ENCODE measurements at places on chromosomes 12 and 14.

DNA sequence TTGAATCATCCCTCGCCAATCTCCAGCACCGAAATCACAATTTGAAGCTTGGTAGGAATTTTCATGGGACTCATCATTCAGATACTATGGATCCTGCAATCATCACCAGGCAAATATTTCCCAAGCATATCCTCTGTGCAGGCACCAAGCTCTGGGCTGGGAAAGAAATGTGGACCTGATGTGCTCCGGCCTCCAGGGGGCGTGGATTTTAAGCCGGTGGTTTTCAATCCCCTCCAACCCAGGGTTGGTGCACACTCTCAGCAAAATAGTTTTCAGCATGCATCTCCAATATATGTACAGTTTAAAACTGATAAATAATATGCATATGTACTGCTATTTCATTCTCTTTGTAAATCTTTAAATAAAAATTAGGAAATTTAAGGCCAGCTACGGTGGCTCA, 98.9 kb downstream of the RBM19 start:
- no peak for DNase-seq

DNA sequence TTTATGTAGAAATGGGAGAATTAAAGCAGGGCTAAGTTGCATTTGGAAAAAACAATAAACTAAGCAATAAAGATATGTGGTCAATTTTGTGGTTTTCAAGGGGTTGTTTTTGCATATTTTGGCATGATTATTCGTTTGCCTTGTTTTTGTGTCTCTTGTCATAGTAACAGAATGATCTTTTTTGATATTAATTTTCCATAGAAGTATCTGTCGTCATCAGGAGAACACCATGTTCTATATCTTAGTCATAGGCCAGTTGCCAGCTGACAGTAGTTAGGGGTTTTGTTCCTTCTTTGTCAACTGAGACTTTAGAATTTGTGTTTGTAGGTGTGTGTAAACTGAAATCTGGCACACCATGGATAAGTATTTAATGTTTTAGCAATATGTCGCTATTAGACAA, 1354.8 kb downstream of the LRFN5 start:
- DNase-seq: no peak

DNA sequence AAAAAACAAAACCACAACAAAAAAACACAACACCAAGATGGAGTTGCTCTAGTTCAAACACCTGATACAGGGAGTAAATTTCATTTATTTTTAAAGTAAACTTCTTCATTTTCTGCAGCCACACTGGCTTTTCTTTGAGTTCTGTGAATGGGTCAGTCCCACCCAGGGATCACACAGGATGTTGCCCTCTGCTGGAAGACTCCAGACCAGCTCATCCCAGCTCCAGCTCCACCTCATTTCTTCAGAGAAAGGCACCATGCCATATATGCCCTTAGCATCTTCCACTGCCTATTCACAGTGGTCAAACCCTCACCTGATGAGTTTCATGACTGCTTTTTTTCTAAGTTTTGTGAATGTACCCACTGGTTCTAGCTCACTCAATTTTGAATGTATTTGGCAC, 8.0 kb downstream of the GLIPR1 start:
- DNase-seq: no peak

DNA sequence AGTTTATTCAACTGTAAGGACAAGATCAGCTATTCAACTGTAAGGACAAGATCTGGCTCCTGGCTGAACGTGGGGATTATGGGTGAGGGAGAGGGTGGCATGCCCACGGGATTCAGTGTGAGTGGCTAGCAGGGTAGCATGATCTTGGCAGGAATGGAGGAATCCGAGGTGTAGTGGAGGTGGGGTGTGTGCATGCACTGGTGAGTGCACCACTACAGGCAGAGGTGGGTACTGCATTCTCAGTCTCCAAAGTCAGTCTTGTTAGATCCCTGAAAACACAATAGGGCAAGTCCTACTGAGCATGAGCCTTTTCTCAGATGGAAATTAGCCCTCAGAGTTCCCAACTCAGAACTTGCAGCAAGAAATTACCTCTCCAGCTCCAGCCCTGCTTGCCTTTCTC, 32.2 kb upstream of the DCD start:
- DNase-seq: no peak

DNA sequence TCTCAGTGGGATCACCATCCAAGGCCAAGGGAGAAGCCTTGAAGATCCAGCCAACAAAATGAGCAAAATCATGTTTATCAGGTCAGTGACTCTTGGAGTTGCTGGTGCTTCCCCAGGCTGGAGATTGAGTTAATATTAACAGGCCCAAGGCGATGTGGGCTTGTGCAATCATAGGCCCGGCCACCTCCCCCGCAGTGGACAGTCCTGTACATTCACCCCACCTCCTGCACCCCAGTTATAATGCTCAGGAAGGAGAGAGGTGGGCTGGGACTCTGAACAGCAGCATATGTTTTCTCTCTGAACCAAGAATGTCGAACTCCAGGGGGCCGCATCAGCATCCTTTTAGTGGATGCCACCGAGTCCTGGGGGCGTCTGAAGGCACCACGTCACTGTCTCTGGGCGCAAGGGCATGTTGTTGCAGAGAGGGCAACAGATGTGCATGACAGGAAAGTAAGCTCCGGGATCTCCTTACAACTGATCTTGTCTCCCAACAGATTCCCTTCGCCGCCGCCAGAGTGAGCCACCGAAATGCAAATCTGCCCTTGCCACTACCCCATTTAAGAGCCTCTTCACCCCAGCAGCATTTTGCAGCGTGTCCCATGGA, 32.2 kb upstream of the SERPINA6 start:
- DNase-seq: no peak

DNA sequence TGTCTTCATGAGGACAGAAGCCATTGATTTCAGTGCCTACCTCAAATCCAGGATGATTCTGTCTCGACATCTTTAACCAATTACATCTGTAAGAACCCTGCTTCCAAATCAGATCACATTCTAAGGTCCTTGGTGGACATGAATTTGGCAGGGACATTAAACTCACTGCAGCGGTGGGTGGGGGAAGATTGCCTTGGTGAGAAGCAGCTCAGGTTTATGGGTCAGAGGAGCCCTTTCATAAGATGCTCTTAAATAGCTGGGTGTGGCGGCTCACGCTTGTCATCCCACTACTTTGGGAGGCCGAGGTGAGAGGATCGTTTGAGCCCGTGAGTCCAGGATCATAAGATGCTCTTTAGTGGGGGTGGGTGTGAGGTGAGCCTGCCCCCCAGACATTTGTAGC, 42.9 kb downstream of the ELK3 start:
- DNase-seq: no peak

- no peak for DNase-seq
These were observed 20.6 kb downstream of the JAG2 start for GRCh38 chr14:105147671-105148603.

DNA sequence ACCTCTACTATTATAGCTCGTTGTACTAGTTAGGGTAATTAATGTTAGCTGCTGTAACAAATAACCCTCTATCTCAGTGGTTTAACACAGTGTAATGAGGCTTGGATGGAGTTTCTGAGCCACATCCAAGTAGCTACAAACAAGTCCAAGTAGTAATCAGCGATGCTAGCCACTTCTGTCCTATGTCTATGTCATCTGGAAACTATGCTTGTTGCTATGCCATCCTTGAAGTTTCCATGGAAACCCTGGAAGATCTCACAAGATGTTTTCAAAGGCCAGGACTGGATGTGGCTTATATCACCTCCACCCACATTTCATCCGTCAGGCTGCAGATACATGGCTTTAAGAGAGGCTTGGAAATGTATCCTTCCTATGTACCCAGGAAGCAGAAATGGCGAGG, 422.1 kb downstream of the AACS start:
- DNase-seq: no peak

GRCh38 chr14:29756019-29756385, 171.6 kb downstream of the PRKD1 start:
- no peak for DNase-seq

DNA sequence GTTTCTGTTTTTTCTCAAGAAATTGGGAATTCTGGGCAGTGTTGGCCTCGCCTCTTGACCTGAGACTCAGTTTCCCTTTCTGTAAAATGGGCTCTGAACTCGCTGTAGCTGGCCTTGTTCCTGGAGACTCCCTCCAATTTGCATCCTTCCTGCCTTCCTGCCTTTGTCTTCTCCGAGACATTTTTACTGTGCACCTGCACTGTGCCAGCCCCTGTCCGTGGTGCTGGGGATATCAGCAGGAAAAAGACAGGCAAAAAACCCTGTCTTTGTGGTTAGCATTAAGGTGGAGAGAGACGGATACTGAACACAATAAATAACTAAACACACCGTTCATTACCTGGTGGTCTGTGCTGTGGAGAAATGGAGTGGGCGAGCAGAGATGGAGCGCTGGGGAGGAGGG, 129.8 kb downstream of the AACS start:
- no peak for DNase-seq

- DNase-seq: no peak
These were observed 27.2 kb upstream of the CMAS start for GRCh38 chr12:22018860-22019259.

DNA sequence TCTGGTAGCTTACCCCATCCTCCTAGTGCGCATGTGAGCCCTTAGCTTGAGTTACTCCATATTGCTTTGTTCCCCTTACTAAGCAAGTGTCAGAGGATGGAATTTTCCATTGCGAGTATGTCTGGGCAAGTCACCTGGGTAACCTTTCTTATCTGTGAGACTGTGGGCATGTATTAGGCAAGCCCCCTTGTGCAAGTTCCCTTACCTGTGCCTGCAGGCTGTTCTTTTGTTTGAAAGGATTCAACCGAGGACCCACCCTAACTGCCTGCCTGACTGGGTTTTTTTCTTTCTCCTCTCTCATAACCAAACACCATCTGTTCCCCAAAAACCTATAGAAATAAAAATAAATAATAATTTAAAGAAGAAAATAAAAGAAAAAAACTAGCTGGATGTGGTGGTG, 22.3 kb upstream of the PPP2R5E start:
- DNase-seq: no peak

DNA sequence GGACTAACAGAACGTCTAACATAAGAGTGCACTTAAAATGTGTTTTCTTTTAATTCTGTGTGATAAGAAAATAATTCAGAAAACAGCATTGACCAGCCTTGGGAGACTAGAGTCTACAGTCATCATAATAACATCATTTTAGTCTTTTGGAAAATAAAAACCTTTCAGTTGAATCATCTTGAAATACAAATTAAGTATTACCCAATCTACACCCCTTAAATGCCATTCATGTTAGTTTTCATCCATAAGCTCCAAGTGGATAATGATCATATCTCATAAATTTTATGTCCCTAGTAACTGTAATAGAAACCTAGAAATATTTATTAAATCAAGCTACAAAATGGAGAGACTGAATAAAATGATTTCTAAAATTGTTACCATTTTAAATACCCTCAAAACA, 32.4 kb downstream of the EPS8 start:
- no peak for DNase-seq

DNA sequence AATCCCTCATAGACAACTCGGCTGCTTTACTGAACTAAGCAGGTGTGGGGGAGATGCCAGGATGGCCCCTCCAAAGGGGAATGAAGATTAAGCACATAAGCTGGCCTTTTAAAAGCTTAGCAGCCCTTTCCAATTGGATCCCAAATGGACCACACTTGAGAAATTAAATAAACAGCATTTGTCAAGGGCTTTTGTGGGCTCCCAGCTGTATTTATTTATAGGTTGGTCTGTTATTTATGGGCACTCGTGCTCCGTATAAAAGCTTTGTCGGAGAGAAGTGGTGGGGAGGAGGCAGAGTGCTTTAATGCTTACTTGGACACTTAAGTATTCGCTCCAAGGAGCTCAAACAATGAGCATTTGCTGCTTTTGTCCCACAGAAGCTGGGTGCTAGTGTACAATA, 580.2 kb downstream of the MED13L start:
- no peak for DNase-seq

DNA sequence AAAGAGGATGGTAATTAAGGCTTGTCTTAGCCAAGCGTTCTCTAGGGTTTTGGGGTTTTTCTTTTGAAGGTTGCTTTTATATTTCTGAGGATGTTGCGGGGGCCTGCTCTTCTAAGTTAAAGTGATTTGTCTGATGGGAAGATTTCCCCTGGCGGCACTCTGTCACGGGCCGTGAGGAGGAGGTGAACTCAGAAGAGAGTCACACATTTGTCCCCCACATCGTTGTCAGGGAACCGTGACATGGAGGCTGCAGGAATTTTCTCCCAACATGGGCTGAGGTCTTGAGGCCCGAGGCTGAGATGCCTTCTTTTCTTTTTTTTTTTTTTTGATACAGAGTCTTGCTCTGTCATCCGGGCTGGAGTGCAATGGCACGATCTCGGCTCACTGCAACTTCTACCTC, 71.5 kb downstream of the ADGRD1 start:
- no peak for DNase-seq

DNA sequence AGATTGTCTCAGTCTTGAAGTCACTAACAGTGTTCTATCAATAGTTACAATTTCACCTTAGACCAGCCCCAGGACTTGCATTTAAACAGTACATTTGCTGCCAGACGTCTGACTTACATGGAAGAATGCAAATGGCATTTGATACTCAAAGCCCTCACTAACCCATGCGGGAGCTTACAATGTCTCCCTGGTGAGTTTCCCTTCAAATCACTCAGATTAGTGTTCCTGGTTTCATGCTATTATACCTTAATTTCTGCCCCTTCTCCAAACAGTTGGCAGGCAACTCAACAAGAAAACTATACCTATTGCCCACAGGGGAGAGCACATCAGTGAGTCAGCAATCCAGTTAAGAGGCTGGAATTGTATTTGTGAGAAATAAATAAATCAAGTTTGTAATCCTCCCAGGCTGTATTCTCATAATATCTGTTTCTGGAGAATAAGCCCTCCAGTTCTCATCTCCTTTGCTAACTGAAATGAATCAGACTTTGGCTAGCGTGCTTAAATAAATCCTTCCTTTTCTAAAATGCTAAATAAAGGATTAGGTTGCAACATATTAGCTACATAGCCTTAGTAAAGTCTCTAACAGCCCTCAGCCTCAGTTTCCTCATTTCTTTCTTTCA, 23.7 kb downstream of the GSTZ1 start:
- no peak for DNase-seq

- no peak for DNase-seq
These were observed 9.7 kb upstream of the RIC8B start for GRCh38 chr12:106764738-106765137.

DNA sequence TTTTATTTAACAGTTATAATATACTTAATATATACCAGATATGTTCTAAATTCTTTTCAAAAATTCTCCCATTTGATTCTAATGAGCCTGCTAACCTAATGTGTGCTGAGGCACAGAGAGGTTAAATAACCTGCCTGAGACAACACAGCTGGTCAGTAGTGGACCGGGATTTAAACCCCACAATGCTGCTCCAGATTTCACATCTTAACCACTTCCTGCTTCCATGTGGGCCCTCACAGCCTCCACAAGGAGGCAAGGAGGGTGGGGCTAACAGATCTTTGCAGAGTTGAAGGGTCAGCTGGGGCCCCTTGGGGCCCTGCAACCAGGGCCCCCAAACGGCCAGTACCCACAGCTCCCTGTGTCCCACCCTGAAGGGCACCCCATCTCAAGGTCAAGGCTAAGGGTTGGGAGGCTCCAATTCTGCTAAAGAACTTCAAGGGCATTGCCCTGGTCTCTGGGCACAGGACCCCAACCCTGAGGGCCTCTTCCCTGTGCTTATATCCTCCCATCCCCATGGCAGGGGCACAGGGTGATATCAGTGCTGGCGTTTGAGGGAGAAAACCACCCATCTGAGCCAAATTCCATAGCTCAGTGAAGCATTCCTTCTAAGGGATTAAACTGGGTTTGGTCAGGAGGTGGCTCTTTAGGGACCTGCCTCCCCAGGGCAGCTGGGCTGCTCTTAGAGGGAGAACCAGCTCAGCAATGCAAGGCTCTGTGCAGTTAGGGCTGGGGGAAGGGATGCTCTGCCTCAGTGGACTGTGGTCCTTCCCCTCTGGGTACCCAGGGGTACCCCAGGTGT, 2.2 kb downstream of the KRT80 start:
- no peak for DNase-seq

- no peak for DNase-seq
These were observed 43.8 kb upstream of the ATF1 start for GRCh38 chr12:50720085-50720484.

GRCh38 chr12:90543841-90544240, 411.1 kb downstream of the CCER1 start:
- DNase-seq: no peak
